Naive thymus-derived CD4-positive, alpha-beta T cell (primary cell): ENCODE measurements at places on chromosomes 4 and X. TPM values are rescaled to one million over a fixed set of nuclear protein-coding genes. Genes with fewer than 3 reads are reported as not detected.

GRCh38 chr4:122403861-122404260 is 25.1 kb downstream of the ADAD1 start:
- DNase-seq: no peak

DNA sequence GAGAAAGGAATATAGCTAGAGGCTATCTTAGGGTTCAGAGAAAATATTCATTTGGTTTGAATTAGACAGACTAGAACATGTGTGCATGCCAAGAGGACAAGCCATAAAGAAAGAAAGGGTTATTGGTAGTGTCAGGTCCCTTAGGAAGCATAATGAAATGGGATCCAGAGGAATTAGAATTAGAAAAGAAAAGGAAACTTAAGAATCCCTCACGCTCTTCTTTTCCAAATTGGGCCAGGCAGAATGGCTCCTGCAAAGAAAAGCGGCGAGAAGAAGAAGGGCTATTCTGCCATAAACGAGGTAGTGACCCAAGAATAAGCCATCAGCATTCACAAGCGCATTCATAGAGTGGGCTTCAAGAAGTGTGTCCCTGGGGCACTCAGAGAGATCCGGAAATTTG is 4.9 kb upstream of the ABCG2 start:
- DNase-seq: no peak

GRCh38 chrX:112696481-112696880 is 16.7 kb upstream of the LHFPL1 start:
- DNase-seq: no peak

Gene CENPVL1
- not detected for total RNA-seq

Gene TRO
- 2.4 TPM for total RNA-seq

DNA sequence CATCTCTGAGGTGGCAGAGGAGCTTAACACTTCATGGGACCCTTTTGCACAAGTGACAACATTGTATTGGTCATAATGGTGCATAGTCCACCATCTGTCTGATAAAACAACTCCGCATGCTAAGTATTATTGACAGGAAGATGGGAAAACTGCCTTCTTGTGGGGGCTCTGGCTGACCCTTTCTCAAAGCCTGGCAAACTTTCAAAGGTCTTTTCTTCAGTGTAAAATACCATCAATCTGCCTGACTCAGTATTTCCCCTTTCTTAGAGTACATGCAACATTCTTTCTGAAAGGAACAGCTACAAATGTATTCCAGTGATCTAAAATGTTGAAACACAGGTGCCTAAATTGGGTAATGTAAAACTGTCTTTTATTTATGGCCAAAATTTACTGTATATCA is 89.1 kb downstream of the NAA11 start:
- no peak for DNase-seq

Gene ZMAT1
- total RNA-seq: 26.6 TPM
